ENCODE measurements at places on chromosomes 2 and 18. TPM values are rescaled to one million over a fixed set of nuclear protein-coding genes. Genes with fewer than 3 reads are reported as not detected.
A peak's percentile ranks its signal among the peaks of the same experiment; 100 is the strongest.

DNA sequence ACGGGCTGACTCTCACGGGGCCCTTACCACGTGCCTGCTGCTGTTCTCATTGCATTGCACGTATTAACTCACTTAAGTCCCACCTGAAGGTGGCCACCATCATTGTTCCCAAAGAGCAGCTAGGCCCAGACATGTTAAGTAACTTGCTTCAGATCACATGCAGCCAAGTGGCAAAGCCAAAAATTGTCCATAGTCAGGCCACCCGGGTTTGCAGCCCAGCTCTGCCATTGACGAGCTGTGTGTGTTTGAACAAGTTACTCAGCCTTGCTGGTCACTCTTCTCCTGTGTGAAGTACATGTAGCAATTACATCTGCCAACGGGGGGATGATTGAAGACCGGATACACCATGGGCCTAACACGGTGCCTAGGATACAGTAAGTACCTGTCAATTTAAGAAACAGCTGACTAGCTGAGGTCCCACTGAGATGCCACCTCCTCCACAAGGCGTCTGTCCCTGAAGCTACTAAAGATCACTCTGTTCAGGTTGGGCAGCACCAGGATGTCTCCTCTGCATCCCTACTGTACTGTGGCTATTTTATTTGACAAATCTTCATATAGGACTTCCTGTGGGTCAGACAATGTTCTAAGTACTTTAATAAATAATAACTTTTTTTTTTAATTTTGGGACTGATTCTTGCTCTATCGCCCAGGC, 154.2 kb upstream of the MYCN start:
- no peak for DNase-seq

GRCh38 chr2:32478889-32479620, 122.2 kb downstream of the BIRC6 start:
- DNase-seq, result no peak

DNA sequence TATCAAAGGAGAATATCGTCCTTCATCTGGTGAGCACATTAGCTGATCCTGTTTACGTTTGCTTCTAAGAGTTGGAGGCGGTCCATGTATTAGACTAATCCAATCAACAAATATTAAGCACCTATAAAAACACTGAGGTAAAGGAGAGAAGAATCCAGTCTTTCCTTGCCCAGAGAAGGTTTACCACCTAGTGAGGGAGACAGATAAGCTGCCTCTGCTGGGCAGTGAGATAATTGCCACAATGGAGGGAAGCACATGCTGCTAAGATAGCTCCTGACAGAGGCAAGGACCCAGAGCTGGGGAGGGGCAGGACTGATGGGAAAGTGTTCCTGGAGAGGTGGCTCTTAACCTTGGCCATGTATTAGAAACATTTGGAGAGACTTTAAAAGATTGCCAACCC, 36.7 kb upstream of the ST8SIA5 start:
- no peak for DNase-seq

DNA sequence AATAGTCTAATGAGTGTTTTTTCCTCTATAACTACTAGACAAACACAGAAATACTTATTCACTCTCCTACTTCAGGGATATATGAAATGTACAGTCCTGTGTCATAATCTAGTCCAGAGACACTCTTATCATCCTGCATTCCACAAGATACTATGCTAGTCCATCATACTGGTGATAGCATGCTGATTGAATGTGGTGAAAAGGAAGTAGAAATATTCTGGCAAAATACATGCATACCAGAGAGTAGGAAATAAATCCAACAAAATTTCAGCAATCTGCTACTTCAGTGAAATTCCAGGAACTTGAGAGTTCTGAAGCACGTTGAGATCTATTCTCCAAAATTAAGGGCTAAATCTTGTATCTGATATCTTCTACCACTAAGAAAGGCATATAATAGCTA, 353.9 kb downstream of the PID1 start:
- DNase-seq, result no peak

GRCh38 chr2:86064006-86064405, 41.7 kb downstream of the POLR1A start:
- DNase-seq, result peak; percentile 19

- no peak for DNase-seq
Measured at GRCh38 chr2:176085861-176086771, 2.4 kb upstream of the EVX2 start.

Gene CHST10
- total RNA-seq, result 9.3 TPM

GRCh38 chr18:45940724-45941123, 26.4 kb downstream of the EPG5 start:
- DNase-seq, result peak; percentile 24

GRCh38 chr2:236570081-236570868, 650 bp downstream of the ACKR3 start:
- peak; percentile 8 for DNase-seq

Gene REG3A
- total RNA-seq, result not detected

DNA sequence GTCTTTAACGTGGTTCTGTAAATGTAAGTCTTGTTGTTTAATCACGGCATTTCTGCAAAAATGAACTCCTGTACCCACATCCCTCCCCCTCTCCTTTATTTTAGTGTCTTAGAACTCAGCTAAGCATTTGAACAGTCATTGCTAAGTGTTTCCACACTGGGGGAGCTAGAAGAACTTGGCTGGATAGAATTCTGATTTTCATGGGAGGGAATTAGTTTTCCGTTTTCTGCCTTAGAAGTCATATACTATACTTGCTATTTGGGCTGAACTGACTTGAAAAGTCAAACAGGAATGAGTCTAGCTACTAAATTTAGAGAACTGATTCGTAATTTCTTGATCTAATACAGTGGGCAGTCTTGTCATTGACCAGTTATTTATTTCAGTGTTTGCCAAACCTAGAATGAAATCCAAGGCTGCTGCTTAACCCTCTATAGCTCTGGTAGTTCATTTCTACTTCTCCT, 61.1 kb downstream of the FMNL2 start:
- DNase-seq, result no peak

DNA sequence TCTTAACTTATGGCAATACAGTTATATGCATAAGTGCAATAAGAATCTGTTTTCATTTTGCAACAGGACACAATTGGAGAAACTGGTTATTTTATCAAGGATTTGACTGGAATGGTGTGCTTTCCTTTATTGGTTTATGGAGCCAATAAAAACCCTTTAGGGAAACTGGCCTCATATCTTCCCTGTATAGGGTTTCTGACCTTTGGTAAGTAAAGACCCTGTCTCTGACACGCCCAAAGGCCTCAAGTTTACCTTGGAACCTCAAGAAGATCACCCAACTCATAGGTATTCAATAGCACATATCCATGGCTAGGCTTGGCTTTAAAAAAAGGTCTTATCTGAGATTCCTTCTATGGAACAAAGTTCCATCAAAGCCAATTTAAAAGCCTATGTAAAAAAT, 11.2 kb downstream of the HAAO start:
- DNase-seq, result no peak

GRCh38 chr2:138012082-138012481, 47.8 kb downstream of the HNMT start:
- no peak for DNase-seq

DNA sequence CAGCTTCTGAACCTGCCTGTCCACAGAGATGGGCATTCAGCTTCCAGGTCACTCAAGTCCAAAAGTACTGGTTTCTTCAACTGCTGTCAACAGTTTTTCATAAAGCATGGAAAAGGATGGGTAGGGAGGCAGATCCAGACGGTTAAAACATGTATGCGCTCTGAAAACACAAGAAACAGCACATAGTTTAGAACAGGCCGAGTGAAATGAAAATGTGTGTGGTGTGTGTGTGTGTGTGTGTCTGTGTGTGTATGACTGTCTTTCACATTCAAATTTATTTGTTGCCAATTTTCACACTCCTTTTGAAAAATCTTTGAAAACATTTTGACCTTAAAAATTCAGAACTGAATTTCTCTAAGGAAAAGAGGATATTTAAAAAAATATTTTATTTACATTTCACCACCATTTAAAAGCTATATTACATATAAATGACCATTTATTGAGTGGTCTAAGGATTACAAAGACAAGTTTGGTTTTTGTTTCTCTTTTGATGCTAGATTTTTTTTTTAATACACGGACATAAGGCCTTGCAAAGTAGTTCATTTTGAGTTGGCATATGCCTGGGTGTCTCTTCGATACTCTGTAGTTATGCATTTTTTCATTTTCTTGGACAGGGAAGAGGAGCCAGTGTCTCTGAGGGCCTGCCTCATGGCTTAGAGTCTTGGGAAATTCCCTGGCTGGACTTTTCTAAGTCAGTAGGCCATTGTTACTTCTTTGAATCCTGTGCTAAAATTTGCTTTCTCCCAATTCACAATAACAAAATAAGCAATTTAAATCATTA, 30.0 kb upstream of the STK17B start:
- DNase-seq, result no peak

GRCh38 chr2:157076526-157077161, 180.9 kb upstream of the GALNT5 start:
- no peak for DNase-seq

DNA sequence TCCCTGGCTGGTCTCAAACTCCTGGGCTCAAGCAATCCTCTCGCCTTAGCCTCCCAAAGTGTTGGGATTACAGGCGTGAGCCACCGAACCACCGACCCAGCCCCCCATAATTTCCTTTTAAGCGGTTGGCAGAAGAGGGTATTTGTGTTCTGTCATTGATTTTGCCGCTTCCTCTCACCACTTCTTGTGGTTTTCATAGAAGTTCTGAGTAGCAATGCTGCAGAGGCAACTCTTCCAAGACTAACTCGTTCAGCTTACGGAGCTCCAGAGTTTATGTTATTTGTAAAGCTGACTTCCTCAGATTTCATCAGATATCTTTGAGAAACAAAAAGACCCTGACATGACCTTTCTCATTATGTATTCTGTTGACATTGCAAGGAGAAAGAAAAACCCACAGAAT, 261.4 kb upstream of the KCNJ3 start:
- no peak for DNase-seq

DNA sequence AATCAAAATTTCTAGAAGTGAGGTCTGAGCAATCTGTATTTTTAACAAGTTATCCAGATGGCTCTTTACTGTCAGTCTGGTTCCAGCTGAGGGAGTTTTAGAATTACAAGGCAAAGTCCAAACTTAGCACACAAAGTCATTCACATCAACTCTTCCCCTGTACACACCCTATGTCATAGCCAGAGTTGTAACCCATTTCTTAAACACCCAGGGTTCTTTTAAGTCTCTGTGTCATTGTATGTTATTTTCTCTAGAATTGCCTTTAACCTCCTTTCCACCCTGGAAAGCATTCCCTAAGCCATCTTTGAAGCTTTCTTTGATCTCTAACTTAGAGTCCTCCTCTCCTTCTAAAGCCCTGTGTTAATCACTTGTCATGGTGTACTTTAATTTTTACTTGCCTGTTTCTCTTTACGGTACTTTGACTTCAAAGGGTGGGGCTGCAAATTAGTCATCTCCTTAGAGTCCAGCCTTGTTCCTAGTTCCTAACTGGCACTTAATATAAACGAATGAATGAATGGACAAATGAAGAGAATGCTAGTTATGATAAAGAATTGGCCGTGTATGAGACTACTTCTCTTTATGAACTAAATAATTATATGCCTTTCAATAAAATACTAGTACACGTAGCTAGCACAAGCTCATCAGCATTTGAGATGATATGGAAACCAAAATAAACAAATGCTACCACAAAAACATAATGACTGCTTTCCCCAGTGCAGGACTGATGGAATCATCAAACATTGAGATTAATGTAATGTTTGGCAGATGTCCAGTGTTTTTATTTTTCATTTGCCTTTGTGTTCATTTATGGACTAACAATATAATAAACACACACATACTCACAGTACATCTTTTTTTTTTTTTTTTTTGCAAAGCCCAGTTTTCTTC, 11.9 kb upstream of the ACTR3 start:
- peak; percentile 75 for DNase-seq

Gene NGEF
- 1.8 TPM for total RNA-seq

Gene HS6ST1
- total RNA-seq, result 61.0 TPM

DNA sequence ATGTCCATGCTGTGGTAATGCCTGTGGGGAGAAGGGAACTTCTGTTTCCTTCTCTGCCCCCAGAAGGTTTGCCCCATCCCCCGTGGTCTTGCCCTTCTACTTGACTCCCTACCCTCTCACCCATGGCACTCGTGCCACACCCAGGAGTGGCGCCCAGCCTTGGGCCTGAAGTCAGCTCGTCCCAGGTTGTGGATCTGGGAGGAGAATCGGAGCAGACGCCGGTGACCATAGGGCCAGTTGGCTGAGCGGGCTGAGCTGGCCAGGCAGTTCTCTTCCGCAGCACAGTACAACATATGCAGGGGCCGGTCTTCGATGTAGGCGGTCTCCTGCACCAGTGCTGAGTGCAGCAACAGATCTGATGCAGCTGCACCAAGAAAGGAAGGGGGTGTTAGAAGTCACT, 4.7 kb downstream of the HTRA2 start:
- no peak for DNase-seq

Gene PPP1R7
- total RNA-seq, result 39.2 TPM

GRCh38 chr2:53952519-53952918, 18.3 kb downstream of the PSME4 start:
- no peak for DNase-seq

GRCh38 chr2:232986155-232986554, 26.9 kb downstream of the NGEF start:
- no peak for DNase-seq

DNA sequence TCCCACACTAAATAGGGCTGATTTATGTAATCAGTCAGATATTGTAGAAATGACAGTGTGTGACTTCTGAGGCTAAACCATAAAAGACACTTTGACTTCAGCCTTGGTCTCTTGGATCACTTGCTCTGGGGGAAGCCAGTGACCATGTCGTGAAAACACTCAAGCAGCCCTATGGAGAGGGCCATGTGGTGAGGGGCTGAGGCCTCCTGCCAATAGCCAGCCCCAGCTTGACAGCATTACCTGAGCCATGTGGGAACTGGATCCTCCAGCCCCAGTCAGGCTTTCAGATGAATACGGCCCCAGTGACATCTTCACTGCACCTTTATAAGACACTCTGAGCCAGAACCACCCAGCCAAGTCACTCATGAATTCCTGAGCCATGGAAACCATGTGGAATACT, 20.8 kb downstream of the TNS1 start:
- DNase-seq, result no peak

DNA sequence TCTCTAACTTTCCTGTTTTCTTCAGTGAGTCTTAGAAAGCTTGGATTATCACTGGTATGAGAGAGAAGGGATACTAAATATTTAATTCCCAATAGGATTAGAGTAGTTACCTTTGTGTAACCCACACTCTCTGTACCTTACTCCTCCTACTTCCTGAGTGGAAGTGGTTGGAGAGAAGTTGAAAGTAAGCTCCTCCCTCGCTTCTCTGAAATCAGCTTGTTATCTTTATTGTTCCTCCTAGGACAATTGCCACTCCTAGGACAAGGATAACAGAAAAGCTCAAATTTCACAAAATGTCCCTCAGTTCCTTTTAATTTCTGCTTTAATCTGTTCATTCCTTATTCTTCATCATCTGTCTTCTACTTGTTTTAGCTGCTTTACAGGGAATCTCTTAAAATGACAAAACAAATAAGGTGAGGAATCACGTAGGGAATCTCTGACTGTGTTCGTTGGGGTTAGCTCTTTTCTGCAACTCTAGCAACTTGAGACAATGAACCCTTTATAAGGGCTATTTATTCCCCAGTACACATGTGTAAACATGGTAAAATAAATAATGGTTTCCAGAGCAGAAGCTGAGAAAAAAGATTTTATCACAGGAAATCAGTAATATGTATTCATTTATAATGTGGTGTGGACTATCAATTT, 8.6 kb downstream of the ITPRID2 start:
- DNase-seq, result no peak

Gene PSMA8
- not detected for total RNA-seq

GRCh38 chr2:190506666-190507065, 27.9 kb downstream of the NEMP2 start:
- peak; percentile 30 for DNase-seq

Gene SETBP1
- 23.2 TPM for total RNA-seq
